ENCODE measurements at places on chromosomes 1 and 21.

- no peak for DNase-seq
Observed at GRCh38 chr1:232384171-232384883, 245.6 kb downstream of the SIPA1L2 start.

DNA sequence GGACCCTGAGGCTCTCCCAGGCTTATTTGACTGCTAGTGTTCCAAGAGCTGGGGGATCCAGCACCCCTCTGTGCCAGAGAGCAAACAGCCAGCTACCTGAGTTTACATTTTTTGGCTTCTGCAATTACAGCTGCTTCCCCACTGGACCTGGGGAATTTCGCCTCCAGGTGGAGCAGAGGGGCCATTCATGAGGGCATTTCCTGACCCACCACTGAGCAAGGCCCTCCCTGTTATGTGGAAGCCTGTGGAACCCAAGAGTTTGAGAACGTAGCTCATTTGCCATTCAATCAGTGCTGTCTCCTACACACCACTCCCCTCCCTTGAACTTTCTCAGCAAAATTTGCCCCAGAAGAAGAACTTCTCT is 42.7 kb upstream of the TMEM51 start:
- DNase-seq = no peak

DNA sequence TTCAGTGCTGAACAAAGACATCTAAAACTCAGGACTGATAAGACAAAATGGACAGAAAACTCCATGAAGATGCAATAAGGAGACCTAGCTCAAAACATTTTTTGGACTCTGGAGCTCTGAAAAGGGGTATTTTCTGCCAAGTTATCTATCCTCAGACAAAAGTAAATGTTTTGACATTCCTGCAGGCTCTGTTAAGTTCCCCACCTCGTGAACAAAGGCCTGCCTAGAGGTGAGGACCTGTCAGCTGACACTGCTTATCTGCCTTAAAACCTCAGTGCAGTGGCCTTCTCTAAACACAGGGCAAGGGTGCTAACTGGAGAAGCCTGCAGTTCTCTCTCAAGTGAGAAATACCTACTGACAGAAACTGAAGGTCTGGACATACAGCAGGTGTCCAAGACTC is 41.1 kb downstream of the COLGALT2 start:
- DNase-seq = no peak

- DNase-seq = no peak
Observed at GRCh38 chr1:27615346-27616192, 11.6 kb upstream of the AHDC1 start.

GRCh38 chr1:200535605-200536004 is 84.9 kb downstream of the KIF14 start:
- DNase-seq = peak; percentile 15

- no peak for DNase-seq
Observed at GRCh38 chr1:59972216-59972927, 45.8 kb upstream of the CYP2J2 start.

DNA sequence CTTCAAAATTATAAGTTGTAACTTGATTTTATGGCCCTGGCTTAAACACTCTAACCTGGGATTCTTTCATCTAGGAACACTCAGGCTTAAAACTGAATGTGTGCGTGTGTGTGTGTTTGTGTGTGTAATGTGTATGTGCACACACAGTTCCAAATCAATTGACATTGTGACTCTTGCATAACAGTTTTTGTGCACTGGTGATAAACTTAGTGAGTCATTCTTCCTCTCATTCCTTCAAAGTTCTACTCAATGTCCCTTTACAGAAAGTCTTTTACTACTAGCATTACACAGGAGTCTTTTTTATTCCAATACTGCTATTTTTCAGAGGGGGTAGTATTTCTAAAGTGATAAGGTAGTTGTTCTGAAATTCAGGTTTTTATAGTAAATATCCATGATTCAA is 943.6 kb downstream of the KCNT2 start:
- no peak for DNase-seq

- no peak for DNase-seq
Observed at GRCh38 chr1:157087030-157087429, 12.6 kb downstream of the ETV3L start.

DNA sequence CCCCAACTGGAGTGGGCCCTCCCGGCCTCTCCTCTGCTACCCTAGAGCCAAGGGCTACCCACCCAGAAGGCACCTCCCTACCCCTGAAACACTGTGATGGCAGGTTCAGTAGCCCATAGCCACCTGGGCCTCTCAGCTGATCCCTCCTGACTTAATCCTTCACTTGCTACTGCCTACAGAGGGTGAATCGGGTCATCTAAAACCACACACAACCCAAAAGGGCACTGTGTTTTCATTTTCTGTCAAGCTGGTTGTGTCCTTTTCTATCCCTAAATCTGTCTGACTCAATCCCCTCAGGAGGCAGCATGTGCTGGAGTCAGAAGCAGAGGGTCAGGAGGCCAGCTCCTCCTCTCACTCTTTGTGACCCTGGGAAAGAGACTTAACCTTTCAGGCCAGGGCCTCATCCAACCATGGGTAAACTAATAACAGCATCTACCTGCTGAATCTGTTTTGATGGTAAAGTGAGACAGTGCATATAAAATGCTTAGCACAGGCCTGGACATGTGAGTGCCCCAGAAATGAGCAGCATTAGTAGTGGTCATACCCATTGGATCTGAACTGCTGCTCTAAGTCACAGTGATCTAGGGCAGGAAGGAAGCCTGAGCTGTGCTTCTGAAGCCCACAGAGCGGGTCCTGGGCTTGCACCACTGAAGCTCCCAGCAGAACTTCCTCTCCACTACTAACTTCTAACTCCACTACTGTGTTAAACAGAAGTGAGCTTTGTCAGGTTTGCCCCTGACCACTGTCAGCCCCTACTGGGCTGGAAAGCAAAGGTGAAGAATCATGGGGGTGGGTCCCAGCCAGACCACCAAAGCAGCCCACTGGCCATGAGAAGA is 11.0 kb downstream of the PMVK start:
- DNase-seq = no peak

DNA sequence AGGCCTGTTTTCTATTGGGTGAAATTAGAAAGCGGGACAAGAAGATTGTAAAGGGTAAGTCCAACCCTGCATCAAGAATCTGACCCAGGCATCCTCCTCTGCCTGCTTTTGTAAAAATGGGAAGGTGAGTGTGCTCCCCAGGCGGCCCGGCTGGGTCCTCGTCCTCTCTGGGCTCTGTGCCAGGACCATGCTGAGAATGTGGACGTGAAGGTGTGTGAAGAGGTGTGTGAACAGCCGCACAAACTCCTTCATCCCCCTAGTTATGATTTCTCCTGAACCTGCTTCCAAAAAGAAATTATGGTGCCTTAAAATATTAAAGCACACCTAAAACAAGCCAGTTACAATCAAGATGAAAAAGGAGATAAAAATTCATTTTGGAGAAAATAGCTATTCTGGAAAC is 185.7 kb downstream of the IGSF21 start:
- no peak for DNase-seq

DNA sequence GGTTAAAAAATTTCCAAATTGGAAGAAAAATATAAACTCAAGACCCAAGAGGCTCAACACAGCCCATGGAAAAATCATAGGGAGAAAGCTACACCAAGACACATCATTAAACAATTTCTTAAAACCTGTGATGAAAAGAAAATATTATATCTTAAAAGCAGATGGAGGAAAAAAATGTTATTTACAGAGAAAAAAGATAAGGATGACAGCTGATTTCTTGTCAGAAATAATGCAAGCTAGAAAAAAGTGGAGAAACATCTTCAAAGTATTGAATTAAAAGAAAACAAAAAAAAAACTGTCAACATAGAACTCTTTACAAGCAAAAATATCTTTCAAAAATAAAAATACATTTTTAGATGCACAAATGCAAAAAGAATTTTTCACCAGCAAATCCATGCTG is 930.5 kb downstream of the ADGRL2 start:
- no peak for DNase-seq

DNA sequence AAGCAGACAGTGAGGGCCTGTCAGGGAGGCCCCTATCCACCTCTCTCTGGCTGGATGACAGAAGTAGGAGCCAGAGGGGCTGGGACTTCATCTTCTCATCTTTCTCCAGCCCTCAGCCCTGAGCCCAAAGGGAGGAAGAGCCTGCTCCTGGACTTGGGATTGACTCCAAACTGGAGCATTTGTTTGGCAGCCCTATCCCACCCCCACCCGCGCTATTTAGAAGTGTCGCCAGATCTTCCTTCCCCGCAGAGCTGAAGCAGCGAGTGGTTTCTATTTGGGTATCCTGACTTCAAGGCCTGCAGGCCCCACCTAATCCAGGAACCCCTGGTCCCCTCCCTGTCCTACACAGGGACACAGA is 9.6 kb downstream of the NES start:
- no peak for DNase-seq

Measured in activated CD4-positive, alpha-beta T cell treated with anti-CD3 and anti-CD28 coated beads, Interleukin-2, Interleukin-4, amounts not matched to agents 100 ng/mL and 50 ng/mL, durations not matched to agents 16 hours and 8 hours (primary cell).